Activated T-cell treated with anti-CD3 and anti-CD28 coated beads, Interleukin-2, amount 50 U/mL, for 24 hours (primary cell): ENCODE measurements at places on chromosomes 6 and 20.

GRCh38 chr6:30615958-30616810 is 859 bp downstream of the PPP1R10 start:
- DNase-seq = peak; percentile 59

DNA sequence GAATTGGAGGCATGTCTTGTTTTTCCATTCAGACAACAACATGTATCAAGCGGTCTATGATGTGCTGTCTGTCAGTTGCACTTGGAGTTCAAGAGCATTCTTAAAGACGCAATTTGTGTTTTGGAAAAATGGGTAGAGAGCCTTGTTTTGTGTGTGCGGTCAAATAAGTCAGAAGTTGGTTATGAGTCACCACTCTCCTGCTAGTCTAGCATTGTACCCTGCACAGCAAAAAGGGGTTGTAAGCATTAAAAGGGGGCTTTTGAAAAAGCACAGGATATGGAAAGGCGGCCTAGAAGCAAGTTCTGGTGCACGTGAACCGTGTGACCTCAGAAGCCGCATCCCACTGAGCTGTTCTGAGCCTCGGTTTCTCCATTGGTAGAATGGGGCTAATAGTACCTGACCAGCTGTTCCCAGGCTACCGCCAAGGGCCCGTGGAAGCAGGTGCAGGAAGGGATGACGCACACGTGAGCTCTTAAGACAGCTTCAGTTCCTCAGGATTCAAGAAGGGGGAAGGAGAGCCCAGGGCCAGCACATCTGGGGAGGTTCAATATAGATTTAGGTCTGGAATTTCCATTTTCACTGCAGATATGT is 61.6 kb upstream of the SNX9 start:
- peak; percentile 71 for DNase-seq

- DNase-seq = no peak
Measured at GRCh38 chr6:161894436-161894835, 620.6 kb upstream of the AGPAT4 start.

DNA sequence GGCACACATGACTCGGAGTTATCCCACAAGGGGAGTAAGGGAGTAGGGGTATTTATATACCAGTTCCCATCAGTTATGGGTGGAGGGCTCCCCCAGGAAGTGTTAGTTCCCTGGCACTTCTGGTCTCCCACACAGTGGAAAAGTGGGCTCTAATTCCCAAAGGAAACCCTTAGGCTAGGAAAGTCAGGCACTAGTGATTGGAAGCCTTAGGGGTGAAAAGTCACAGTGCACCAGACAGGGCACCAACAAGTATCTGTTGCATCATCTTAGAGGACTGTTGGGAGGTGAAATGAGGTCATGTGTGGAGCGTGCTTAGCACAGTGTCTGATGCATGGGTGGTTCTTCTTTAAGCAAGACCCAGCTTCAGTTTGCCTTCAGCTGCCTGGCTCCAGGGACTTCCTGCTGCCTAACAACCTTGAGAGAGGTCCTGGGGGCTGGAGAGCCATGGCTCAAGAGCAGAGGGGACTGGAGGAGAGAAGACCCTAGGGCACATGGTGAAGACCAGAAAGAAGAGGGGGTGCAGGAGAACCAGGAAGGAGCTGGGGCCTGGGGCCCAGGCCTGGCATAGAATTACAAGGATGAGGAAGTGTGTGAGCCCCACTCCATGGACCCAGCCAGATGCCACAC is 7.5 kb upstream of the FOXP4 start:
- no peak for DNase-seq

DNA sequence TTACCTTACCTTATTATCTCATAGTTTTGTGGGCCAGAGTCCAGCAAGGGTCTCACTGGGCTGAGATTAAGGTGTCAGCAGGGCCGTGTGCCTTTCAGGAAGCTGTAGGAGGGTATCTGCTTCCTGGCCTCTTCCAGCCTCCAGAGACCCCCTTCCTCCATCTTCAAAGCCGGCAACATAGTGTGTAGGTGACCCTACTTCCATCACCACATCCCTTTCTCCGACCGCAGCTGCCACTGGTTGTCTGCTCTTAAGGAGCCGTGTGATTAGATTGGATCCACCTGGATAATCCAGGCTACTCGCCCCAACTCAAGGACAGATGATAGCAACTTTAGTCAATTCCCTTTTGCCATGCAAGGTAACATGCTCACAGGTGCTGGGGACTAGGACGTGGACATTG is 91.2 kb downstream of the JPH2 start:
- DNase-seq = no peak

DNA sequence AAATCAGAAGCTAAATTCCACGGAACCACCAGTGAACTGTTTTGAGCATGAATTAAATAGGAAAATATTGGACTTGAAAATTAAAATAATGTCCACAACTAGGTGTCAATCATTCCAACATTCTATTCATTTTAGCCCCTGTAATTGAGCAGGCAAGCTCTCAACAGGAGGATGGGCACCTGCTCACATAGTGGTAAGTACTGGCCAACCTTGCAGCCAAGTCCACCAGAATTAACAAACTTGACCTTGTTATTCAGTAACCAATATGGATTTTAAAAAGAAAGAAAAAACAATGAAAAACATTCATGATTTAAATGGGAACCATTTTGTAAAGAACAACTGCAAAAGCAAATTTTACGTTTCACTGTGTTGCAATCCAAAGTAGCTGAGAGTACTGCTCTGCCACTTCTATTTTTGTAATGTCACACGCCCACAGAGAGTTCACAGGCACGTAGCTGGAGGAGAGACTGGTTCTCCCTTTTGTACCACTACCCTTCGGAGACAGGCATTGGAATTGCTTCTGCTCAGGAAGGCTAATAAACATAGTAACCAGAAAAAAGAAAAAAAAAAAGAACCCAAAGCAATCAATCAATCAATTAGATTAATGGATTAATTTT is 75.2 kb upstream of the F13A1 start:
- DNase-seq = no peak

DNA sequence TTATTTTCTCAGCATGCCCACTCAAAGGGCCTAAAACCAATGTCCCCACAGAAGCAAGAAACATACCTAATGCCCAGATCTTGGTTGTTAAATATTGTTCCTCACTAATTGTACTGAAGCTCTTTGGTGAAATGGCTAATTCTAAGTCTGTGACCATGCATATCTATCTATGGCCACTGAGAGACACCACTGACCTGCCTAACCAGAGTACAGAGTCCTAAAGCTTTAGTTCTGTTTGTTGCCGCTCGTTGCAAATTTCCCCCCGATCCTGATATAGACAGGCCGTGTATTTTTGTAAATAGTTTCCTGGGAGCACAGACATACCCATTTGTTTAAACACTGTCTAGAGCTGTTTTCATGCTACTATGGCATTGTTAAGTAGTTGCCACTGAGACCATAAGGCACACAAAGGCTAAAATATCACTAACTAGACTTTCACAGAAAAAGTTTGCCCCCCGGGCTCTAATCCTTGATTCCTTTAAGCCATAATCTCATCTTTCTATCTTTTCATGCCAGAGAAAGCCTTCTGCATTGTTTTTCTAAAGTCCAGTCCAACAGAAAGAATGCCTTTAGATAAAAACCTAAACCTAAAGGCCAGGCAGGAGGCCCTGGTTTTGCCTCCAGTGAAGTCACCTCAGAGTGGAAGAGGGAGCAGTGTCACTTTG is 48.7 kb downstream of the DNAAF9 start:
- DNase-seq = no peak

DNA sequence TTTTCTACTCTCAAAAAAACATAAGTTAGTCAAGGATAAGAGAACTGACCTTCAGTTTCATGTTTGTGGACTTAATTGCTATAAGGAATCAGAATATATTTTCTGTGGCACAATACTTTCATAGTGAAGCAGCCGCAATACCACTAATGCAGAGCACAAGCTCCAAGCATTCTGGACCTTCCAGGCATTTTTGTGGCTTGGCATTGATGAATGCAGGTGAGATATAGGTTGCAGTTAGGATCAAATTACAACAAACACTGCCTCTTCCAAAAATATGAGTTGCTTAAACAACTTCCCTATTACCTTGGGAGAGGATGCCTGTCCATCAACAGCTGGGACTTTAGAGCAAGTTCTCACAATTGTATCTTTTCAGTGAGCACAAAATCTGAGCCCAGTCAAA is 162.8 kb upstream of the RSPO3 start:
- DNase-seq = no peak

- no peak for DNase-seq
Measured at GRCh38 chr6:44146685-44147084, 11.9 kb upstream of the CAPN11 start.

- no peak for DNase-seq
Measured at GRCh38 chr6:44682987-44683779, 295.7 kb downstream of the CDC5L start.

DNA sequence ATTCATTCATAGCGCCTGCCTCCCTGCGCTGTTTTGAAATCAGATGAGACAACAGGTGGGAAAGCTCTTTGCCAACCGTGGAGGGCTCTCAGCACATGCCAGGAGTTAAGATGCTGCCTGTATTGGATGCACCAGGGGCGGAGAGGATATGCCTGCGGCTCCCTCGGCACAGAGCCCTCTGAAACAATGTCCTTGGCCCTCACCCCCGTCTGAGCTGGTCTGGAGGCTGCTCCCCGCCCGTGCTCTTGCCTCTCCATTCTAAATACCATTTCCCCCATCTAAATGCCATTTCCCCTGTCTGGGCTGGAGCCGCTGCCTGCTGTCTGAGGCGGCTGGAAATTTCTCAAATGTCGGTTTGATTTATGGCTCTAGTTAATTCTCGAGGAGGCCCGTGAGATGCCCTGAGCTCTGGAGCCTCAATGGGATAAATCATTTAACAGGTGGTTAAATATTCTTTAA is 50.8 kb upstream of the MLN start:
- no peak for DNase-seq

- DNase-seq = no peak
Measured at GRCh38 chr20:50426866-50427718, 83.1 kb upstream of the PTPN1 start.

- DNase-seq = no peak
Measured at GRCh38 chr6:10230531-10230930, 184.3 kb downstream of the TFAP2A start.

GRCh38 chr6:167570460-167571400 is 245.8 kb downstream of the TTLL2 start:
- DNase-seq = no peak

GRCh38 chr20:16271450-16271849 is 301.8 kb downstream of the KIF16B start:
- DNase-seq = no peak

DNA sequence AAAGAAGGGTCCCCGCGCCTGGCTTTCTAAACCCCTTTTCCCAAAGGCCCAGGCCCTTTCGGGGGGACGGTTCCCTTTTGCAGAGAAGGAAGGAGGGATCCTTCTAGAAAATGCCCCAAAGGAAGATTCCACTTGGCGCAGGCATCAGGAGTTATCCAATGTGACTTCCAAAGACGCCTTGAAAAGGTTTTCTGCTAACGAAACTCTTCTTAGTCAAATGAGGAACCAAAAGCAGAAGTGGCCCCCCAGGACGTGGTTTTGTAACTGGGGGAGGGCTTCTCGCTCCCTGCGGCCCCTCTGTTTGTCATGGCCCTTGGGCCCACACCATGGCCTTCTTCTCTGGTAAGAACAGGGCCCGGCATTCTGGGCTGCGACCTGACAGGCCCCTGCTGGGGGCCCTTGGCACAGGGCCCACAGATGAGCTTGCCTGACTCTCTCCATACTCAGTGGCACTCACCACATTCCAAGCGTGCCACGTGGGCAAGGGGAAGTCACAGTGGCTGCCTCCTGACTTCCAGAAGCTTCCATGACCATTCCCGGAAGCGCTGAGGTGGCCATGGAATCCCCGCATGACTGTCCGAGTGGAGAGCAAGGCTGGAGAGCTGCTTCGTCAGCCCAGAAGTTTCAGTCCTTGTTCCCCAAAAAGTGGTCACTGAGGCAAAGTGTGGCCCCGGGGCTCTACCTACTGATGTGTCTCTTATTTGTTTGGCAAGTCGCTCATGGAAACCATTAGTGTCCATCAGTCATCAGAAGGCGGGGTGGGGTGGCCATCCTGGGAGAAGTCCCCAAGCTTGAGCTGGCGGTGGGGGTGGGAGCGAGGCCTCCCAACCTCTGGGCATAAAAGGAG is 834 bp upstream of the CTSZ start:
- peak; percentile 39 for DNase-seq

- peak; percentile 34 for DNase-seq
Measured at GRCh38 chr20:38304845-38305447, 990 bp downstream of the BPI start.

DNA sequence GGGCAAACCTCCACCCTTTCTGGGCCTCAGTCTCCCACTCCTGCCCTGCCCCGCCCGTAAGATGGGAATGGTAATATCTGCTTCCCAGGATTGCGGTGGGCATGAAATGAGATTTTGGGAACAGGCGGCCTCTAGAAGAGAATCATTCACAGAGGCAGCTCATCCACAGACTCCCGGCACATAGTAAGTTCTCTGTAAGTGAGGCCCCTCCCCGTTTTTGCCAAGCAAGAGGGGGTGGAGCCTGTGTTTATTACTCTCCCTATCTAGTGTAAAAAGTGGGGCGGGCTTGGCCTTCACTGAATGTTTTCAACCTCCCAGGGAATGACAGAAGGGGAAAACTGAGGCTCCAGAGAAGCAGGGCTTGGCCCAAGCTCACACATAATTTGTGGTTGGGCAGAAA is 20.0 kb downstream of the SUN5 start:
- no peak for DNase-seq

DNA sequence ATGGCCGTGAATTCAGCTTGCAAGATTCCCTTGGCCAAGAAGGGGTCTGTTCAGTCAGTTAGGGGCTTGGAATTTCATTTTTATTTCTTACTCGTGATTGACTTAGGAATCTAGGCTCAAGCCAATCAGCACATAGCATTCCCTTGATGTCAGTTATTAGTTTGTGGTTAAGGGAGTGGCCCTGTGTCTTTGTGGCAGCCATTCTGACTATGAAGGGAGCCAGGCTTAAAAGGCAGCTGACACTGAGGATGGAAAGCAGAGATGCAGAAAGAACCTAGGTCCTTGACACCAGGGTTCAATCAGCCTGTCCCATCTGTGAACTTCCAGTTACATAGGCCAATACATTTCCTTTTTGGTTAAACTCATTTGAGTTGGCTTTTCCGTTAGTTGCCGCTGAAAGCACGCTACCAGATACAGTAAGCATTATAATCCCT is 48.1 kb downstream of the MCUR1 start:
- DNase-seq = no peak

GRCh38 chr6:33823806-33824205 is 20.0 kb upstream of the MLN start:
- no peak for DNase-seq

- DNase-seq = no peak
Measured at GRCh38 chr6:14824060-14824459, 421.8 kb upstream of the JARID2 start.

- DNase-seq = no peak
Measured at GRCh38 chr6:158230967-158231550, 62.9 kb downstream of the GTF2H5 start.

GRCh38 chr20:13212750-13213149 is 8.3 kb upstream of the ISM1 start:
- DNase-seq = no peak

GRCh38 chr20:32582659-32583580 is 2.2 kb downstream of the NOL4L start:
- DNase-seq = peak; percentile 62
